Left lung (tissue), 14 donors: ENCODE measurements at places on chromosomes 3 and 15. TPM values are rescaled to one million over a fixed set of nuclear protein-coding genes. Genes with fewer than 3 reads are reported as not detected.

FAM107A gene
- 1.9 TPM for polyA plus RNA-seq

TMEM212 gene
- polyA plus RNA-seq: 3.6 TPM

POMGNT2 gene
- 16.6 TPM for polyA plus RNA-seq

LMAN1L gene
- not detected for polyA plus RNA-seq

TMEM207 gene
- 0.37 TPM for polyA plus RNA-seq

FAM81A gene
- 3.1 TPM for polyA plus RNA-seq

NECTIN3 gene
- polyA plus RNA-seq: 118 TPM

SLC28A2 gene
- polyA plus RNA-seq: 0.45 TPM

NDUFAF3 gene
- 72.3 TPM for polyA plus RNA-seq

LRRC3B gene
- 3.0 TPM for polyA plus RNA-seq

GCSAM gene
- 2.5 TPM for polyA plus RNA-seq

GP9 gene
- polyA plus RNA-seq: 2.3 TPM

IL17RC gene
- polyA plus RNA-seq: 51.8 TPM

TNNC1 gene
- polyA plus RNA-seq: 41.6 TPM

SPSB4 gene
- 9.9 TPM for polyA plus RNA-seq

IMPDH2 gene
- 293 TPM for polyA plus RNA-seq

LRCH3 gene
- 56.3 TPM for polyA plus RNA-seq

RBM5 gene
- polyA plus RNA-seq: 431 TPM

ZNF592 gene
- 25.2 TPM for polyA plus RNA-seq
